Endothelial cell of umbilical vein (primary cell): ENCODE measurements at places on chromosomes 7 and 10. TPM values are rescaled to one million over a fixed set of nuclear protein-coding genes. Genes with fewer than 3 reads are reported as not detected.

Gene OLAH
- 0.48 and 0.51 TPM in 2 replicates for total RNA-seq

DNA sequence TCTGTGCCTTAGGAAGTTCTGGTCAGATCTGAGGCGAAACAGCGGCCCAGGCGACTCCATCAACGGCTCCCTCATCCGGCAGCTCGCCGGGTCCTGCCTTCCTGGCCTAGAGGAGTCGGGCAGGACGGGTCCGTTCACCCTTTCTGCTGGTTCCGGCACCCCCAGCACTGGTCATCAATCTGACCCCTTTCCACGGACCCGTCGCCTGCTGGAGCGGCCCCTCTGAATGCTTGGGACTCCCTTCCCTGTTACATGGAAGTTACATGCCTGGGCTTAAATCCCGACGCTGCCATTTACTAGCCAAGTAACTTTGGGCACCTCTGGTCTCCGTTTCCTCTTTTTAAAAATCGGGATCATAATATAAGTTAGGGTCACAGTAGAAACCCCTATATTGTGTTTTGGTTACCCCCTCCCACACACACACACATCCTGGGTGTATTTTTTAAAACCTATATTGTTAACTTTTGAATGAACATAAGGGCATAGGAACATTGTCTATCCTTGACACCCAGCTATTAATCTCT, 607 bp upstream of the GGCT start:
- DNase-seq, result no peak

DNA sequence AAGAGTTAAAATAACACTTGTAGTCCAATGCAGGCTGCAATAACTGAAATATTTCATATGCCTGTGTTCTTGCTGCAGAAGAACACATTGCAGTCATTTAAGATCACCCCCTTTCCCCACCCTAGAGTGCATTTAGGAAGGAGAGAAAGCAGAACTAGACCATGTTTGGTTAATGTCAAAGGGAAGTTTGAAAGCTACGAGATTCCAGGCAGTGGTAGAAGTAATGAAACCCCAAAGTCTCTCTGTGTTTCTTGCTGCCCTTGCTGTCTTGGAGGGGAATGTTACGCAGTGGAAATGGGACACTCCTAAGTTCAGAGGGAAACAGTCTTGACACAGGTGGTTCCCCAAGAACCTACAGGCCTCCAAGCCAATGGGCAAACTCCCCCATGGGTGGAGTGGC, 242.9 kb downstream of the PTEN start:
- no peak for DNase-seq

- no peak for DNase-seq
These were observed 158.4 kb upstream of the NRP1 start for GRCh38 chr10:33492701-33493345.
